ENCODE measurements at places on chromosomes 5 and 9. TPM values are rescaled to one million over a fixed set of nuclear protein-coding genes. Genes with fewer than 3 reads are reported as not detected.
A peak's percentile ranks its signal among the peaks of the same experiment; 100 is the strongest.

DNA sequence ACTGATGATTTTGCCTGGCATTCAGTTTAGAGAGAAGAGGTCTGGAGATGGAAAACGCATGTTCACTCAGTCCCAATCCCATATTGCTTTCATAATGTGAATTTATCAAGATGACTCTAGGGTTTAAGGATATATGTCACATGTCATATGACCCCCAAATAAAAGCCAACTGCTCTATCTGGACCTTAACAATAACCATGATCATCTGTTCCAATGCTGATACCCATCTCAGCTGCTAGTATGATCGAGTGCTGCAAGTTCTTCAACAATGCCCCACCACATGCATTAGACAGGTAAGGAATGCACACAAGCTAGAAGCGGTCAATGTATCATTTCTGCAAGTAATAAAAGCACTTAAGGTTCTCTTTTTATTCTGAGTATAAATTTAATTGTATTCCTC, 91.8 kb downstream of the OXCT1 start:
- DNase-seq, result no peak

- no peak for DNase-seq
Observed at GRCh38 chr9:94693485-94694204, 32.9 kb upstream of the AOPEP start.

DNA sequence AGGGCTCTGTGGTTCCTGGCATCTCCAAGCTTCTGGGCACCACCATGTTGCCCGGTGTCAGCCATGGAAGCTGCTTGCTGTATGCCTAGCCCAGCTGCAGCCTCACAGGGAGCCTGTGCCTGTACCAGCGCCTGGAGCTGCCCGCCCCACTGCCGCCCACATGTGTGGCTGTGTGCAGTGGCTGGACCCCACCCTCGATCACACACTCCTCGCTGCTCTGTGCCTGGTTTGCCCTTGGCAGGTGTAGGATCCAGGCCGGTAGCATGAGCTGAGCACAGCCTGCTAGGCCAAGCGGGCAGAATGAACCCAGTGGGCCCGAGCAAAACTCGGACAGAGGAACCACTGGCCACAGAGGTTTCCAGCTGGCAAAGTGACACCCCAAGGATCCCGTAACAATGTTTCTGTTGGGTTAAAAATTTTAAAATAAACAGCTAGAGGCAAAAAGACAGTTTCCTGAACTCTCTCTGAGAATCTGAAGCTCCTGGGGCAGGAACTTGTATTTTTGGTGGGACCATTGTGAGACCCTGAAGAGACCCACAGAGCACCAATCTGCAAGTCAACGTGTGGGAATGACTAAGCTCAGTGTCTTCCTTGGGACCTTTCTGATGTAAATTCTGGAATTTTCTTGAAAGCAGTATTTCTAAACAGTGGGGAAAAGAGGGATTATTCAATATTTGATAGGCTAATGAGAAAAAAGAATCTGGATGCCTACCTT, 73.1 kb upstream of the CCDC112 start:
- DNase-seq, result no peak

The MPDZ gene
- 6.1 TPM for total RNA-seq

The SLC27A6 gene
- total RNA-seq, result not detected

The ANKRD20A1 gene
- total RNA-seq, result 0.07 TPM

GRCh38 chr9:89579741-89580385, 24.9 kb upstream of the GADD45G start:
- no peak for DNase-seq

- no peak for DNase-seq
Observed at GRCh38 chr5:65989158-65989557, 62.8 kb downstream of the ERBIN start.

The ANKRD55 gene
- not detected for total RNA-seq

DNA sequence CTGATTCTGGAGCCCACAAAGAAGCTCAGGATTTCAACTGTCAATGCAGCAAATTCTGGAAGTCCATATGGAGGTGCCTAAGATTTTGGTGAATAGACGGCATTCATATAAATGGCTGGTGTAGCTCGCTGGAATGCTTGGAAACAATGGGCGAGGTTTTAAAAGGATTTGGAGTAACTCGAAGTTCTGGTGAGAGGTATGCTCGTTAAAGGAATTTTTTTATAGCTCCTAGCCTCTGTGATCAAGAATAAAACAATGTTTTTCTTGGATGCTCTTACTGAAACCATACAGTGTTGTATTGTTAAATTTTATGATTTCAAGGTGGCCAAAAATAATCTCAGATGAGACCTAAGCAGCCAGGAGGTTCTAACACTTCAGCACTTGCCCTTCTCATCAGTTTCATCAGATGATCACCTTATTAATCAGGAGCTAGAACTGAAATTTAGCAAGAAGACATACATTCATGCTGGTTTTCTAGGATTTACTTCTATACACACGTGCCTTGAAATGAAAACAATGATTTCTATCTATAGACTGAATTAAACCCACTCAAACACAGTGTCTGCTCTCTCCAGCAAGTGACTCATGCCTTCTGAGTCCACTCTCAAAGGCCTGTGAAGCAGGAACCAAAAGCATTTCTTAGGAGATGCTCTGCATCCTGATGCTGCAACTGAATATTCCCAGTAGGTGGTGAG, 79.2 kb downstream of the OTULIN start:
- DNase-seq, result peak; percentile 71

The ZNG1E gene
- 32.8 TPM for total RNA-seq

GRCh38 chr5:173451651-173452050, 123.4 kb upstream of the STC2 start:
- DNase-seq, result no peak
